ENCODE measurements at places on chromosomes 3 and 15.
A peak's percentile ranks its signal among the peaks of the same experiment; 100 is the strongest.

- no peak for DNase-seq
Measured at GRCh38 chr3:1082108-1082507, 10.7 kb upstream of the CNTN6 start.

- DNase-seq: no peak
Measured at GRCh38 chr15:61489571-61489970, 260.5 kb upstream of the RORA start.

DNA sequence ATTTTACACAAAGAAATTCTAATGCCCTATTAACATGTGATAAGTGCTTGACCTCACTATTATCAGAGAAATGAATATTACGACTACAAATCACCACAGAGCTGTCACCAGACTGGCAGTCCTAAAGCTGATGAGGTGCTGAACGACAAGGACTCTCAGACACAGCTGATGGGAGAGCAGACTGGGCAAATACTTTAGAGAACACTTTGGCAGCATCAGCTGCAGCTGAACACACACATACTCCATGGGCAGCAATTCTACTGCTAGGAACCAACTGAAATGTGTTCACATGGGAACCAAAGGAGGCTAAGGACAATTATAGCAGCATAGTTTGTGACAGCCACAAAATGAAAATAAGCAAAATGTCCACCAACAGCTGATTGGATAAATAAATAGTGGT, 45.5 kb downstream of the SUSD5 start:
- no peak for DNase-seq

DNA sequence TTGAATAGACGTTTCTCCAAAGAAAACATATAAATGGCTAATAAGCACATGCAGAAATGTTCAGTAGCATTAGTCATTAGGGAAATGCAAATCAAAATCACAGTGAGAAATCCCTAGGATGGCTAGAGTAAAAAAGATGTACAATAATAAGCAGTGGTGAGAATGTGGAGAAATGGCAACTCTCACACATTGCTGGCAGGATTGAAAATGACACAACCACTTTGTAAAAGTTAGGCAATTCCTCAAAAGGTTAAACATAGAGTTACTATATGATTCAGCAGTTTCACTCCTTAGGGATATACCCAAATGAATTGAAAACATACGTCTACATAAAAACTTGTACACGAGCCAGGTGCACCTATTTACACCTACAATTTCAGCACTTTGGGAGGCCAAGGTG, 108.7 kb downstream of the ITPR1 start:
- no peak for DNase-seq

- DNase-seq: no peak
Measured at GRCh38 chr3:37291275-37291700, 116.9 kb upstream of the LRRFIP2 start.

GRCh38 chr15:91007266-91007665, 12.9 kb upstream of the PRC1 start:
- DNase-seq: no peak

DNA sequence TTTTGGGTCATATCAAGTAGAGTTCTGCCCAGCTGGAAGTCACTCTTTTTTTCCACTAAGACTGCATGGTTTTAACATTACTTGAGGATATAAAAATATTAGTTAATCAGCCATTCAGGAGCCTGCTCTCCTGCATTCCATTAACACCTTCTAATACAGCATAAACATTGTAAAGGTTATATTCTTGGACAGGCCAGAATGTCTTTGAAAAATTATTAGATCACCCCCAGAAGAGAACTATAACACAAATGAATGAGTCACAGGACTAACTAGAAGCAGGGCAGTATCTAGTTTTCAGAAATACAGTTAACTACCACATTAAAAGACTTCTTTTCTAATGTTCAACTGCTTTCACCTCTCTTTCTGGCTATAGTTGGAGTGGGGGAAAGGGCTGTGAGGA, 80.9 kb downstream of the THBS1 start:
- no peak for DNase-seq

DNA sequence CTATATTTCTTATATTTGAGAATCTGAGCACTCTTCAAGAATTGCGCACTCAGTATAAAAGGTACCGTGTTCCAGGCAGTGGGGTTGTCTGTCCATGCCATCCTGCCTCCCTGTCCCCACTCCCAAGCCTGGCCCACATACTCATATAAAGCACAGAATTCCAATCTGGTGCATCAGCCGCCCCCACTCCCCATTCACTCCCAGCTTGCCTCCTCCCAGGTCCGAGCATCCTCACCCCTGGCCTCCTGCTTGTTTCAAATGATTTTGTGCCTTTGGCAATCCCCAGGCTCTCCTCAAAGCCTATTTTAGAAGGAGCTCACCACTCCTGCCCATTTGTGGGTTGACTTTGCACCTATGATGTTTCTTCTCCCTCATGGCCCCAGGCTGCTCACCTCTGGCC, 22.2 kb upstream of the IGF1R start:
- DNase-seq: no peak

DNA sequence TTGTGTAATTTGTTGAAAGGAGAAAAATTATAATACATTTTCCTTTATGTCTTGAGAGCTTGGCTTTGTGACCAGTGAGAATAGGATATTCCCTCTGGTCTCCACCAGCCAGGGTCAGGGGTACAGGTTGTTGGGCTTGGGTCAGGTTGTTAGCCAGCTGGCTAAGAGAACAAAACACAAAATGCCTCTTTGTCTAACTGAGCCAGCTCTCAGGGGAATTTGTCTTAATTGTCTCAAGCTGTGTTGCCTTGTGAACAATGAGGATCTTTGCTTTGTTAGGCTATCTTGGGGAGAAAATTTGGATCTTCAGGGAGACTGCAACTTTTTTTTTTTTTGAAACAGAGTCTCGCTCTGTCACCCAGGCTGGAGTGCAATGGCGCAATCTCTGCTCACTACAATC, 17.7 kb upstream of the GK5 start:
- DNase-seq: no peak

- DNase-seq: no peak
Measured at GRCh38 chr3:178705925-178706324, 169.7 kb downstream of the KCNMB2 start.

DNA sequence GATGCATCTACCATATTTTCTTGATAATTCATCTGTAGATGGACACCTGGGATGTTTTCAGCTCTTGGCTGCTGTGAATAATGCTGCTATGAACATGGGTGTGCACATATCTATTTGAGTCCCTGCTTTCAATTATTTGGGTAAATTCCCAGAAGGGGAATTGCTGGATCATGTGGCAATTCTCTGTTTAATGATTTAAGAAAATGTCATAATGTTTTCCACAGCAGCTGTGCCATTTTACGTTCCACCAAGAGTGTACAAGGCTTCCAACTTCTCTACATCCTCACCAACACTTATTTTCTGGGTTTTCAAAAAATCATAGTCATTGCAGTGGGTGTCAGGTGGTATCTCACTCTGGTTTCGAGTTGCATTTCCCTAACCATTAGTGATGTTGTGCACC, 64.4 kb downstream of the NSMCE3 start:
- DNase-seq: no peak

DNA sequence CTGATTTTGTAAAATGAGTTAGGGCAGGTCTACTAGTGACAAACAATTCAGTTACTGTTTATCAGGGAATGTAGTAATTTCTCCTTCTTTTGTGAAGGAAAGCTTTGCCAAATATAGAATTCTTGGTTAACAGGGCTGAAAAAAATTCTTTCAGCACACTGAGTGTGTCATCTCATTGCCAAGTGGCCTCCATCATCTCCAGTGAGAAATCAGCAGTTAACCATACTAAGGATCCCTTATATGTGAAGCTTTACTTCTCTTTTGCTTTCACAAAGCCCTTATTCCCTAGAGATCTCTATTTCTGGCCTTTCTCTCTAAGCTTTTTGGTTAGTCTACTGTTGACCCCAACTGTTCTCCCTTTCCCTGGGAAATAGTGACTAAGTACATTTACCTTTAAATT, 269.1 kb downstream of the SCAPER start:
- DNase-seq: no peak

DNA sequence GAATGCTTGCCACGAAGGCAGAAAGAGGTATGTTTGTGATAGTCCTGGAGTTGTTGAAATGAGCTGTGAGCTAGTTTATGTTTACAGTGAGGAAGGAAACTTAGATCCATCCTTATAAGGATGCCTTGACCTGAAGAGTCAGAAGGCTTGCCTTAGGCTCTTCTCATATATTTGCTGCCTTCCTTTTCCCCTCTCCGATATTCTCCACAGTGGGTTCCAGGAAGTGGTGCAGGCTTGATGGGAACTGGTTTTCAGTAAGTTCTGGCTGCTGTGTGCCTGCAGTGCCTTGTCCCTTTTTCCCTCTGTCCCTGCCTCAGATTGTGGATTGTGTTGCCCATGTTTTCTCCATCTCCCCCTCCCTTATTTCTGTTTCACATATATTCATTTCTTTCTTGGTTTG, 287.3 kb upstream of the UBE2E1 start:
- DNase-seq: no peak

DNA sequence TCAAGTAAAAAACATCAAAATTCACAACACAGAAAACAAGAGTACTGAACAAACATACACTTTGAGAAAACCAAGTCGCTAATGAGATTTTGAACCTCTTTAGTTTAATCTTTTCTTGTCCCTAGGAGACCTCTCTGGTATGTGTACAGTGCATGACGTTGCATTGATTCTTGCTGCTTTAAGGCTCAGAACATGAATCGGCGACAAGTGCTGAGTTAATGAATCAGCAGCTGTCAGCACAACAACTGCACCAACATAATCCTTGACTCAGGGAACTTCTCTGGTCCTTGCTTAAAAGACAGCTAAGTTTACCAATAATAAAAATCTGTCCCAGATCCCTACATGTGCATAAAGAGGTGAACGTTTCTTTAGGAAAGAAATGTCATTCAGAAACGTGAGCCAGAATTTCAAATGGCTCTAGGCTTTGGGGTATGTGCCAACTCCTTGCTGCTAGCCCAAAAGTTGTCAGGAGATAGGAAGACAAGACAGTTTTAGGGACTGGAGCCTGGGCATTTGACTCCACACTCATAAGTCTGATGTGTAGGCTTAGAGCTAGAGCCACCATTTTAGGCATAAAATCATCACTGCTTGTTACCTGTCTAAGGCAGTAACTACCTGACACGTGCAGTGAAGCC, 86.9 kb downstream of the IL5RA start:
- no peak for DNase-seq

DNA sequence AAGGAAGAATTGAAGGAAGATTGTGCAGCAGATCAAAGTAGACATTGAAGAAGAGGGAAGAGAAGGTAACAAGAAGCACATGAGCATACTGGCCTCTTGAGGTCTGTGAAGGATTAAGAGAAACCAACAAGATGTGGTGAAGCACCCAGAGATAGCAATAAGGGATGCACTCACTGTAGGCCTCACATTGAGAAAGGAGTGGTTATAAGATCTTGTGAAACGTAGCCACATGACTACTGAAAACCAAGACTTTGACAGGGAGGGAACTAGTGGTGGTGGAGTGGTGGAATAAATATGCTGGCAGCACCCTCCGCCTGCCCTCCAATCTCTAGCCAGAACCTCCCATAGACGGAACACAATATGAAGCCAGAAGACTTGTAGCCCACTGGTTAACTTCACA, 651.2 kb downstream of the DIPK2A start:
- DNase-seq: no peak

DNA sequence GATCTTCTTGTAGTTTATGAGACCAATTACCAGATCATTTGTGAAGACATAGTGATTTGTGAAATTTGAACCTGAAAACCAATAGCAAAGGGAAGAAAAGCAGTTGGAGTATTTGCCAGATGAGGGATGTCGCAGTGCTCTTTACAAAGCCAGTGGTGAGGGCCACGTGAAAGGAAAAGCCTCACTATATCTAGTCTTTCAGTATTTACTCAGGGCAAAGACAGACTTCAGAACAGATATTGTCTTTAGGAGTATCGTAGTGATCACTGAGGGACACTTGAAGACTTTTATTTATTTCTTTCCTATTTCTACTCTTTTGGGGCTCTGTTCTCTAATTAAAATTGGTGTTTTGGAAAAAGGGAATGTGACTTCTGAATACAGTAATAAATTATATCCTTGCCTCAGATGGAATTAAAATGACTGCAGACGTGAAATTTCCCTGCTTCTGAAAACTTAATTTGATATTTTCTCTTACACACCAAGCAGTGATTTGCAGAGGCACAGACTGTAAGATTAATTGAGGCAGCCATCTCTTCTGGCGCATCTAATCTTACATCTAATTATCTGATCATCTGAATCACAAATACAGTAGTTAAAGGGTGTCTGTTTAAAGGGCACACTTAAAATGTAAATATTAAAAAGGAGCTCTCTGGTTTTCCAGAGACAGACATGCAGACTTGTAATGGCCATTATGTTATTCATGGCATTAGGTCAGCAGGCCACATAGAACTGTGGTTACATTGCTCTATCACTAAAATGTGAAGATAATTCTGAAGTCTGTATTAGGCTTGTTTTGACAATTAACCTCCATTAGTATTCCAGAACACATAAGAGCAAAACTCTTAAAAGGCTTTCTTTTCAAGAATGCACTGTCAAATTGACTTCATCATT, 193.0 kb upstream of the GOLIM4 start:
- no peak for DNase-seq

DNA sequence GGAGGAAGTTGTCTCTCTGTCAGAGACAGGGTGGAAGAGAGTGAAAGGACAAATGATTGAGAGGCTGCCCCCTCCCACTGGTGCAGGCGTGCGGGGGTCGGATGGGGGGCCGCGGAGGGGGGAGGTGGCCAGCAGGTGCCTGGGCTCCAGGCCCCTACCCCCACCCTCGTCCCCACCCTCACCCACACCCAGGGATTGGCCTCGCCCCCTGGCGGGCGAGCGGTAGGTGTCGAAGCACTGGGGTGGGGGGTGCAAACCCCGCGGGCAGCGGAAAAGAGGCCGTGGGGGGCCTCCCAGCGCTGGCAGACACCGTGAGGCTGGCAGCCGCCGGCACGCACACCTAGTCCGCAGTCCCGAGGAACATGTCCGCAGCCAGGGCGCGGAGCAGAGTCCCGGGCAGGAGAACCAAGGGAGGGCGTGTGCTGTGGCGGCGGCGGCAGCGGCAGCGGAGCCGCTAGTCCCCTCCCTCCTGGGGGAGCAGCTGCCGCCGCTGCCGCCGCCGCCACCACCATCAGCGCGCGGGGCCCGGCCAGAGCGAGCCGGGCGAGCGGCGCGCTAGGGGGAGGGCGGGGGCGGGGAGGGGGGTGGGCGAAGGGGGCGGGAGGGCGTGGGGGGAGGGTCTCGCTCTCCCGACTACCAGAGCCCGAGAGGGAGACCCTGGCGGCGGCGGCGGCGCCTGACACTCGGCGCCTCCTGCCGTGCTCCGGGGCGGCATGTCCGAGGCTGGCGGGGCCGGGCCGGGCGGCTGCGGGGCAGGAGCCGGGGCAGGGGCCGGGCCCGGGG, at the start of gene KAT2B:
TSS of gene KAT2B (plus strand) at position 682 of the 783 bp plus-strand sequence. CDS start at position 714, 32 bp downstream.
- peak; percentile 79 for DNase-seq
